ENCODE measurements at places on chromosomes 11 and 22.

- no peak for DNase-seq
Measured at GRCh38 chr22:49208004-49208402, 619.7 kb downstream of the BRD1 start.

DNA sequence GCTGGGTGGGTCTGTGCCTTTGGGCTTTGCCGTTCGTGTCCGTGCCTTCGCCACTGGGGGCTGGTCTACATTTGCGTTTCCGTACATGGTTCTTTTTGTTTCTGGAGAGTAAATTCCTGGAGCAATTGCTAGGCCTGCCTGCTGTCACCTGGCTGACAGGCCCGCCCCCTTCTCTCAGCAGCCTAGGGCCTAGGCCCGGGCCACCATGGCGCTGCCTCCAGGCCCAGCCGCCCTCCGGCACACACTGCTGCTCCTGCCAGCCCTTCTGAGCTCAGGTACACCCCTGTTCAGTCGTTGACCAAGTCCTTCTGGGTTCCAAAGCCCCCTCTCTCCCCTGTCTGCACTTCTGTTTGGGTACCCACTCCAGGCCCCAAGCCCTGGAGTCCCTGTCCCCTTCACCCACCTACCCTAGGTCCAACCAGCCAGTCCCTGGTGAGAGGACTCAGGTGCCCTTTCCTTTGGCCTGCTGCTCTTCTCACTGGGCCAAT, 649 bp downstream of the TMEM25 start:
- peak; percentile 8 for DNase-seq

- peak; percentile 2 for DNase-seq
Measured at GRCh38 chr11:112584672-112585071, 324.0 kb upstream of the PLET1 start.

GRCh38 chr11:99098258-99098657, 77.5 kb downstream of the CNTN5 start:
- DNase-seq, result no peak

GRCh38 chr11:12552692-12553091, 121.5 kb upstream of the TEAD1 start:
- DNase-seq, result no peak

DNA sequence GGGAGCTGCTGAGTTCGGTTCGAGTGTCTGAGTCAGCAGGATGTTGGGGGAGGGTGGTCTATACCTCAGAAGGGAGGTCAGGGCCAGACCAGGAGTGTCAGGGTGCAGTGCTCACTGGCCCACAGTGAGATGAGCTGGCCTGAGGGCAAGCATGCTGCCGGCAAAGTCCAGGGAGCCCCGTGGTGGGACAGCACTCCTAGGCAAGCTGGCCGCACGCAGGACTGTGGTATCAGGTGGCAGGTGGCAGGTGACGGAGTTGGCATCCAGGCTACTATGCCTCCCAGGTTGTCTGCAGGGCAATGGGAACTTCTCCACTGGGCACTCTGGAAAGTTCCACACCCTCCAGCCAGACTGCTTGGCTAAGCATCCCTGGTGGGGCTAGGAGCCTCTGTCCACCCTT, 4.8 kb downstream of the FGF3 start:
- no peak for DNase-seq

GRCh38 chr11:121944556-121945230, 171.3 kb downstream of the BLID start:
- DNase-seq, result no peak

GRCh38 chr11:95625164-95625900, 164.2 kb downstream of the FAM76B start:
- DNase-seq, result no peak

DNA sequence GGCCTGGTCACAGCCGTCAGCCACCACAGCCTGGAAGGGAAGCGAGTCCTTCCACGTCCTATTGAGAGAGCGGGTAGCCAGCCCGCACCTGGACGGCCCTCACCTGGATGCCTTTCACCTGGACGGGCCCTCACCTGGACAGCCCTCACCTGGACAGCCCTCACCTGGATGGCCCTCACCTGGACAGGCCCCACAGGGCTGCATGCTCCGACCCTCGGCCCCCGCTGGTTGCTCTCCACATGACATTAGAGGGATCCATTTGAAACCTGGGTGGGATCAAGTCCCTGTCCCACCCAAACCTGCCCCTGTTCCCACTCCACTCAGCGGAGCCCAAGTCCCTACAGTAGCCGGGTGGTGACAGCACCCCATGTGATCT, 3.7 kb downstream of the C1QTNF6 start:
- no peak for DNase-seq

DNA sequence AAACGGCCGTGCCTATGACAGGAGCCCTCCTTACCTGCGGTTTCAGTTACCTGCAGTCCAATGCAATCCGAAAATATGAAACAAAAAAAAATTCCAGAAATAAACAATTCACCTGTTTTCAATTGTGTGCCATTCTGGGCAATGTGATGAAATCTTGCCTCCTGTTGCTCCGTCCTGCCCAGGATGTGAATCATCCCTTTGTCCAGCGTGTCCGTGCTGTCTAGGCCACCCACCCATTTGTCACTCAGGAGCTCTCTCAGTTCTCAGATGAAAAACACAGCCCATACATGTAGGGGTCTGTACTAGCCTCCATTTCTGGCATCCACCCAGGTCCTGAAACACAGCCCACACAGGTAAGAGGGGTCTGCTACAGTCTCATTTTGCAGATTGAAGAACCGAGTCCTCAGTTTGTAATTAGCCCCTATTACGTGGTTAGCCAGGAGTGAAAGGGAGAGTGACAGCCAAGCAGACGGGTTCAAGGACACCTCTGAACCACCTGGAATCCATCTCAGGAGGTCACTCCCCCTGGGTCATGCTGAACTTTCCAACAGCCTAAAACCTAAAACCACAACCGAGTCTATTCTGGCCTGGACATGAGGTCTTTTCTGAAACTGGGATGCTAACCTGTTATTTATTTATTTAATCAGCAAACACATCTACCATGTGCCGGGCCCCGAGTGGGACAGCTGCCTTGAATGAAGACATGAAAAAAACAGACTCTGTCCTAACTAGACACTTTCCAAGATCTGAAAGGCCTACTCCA, 317.2 kb downstream of the SHANK2 start:
- DNase-seq, result no peak

DNA sequence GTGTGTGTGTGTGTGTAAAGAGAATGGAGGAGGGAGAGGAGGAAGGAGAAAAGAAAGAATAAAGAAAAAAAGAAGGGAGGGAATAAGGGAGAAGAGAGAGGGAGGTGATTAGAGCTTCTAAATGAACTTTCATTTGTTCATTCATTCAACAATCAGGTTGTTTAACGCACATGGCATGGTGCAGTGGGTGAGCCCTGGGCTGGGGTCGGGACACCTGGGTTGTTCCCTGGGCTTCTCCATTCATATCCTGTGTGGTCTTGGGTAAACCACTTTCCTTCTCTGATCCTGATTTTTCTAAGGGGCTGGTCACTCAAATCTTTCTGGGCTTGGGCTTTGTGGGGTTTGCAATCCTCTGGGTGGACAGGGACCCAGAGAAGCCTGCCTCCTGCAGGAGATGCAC, 47.9 kb upstream of the CD82 start:
- DNase-seq, result no peak

- DNase-seq, result no peak
Measured at GRCh38 chr11:84036664-84037194, 750.6 kb upstream of the CCDC90B start.

DNA sequence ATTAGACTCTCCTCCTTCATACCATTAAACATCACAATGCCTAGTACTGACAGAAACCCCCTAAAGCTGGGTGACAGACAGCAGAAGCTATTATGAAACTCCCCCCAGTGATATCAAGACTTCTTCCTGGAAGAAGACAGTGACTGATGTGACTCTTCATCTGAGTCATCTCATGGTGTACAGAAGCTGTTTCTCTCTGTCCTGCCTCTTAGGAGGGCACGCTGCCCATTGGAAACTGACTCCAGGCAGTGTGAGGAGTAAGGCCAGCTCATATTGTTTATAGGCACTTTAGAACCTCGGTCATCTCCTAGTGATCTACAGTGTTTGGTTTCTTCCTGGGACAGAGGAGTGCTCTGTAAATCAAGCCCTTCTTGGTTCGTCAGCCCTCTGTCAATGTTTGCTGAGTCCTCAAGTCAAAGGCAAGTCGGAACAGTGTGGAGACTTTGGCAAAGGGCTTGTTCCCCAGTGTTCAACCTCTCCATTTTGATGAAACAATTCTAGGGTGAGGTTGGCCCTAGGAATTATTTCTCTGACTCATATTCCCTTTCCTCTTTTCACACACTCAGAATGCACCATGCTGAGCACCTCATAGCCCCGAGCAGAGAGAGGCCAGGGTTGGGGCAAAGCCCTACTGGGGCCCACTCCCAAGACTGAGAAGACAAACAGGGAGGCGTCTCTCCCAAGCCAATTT, 172.5 kb upstream of the TMEM45B start:
- DNase-seq, result no peak

- no peak for DNase-seq
Measured at GRCh38 chr22:46022881-46023512, 46.0 kb upstream of the WNT7B start.

DNA sequence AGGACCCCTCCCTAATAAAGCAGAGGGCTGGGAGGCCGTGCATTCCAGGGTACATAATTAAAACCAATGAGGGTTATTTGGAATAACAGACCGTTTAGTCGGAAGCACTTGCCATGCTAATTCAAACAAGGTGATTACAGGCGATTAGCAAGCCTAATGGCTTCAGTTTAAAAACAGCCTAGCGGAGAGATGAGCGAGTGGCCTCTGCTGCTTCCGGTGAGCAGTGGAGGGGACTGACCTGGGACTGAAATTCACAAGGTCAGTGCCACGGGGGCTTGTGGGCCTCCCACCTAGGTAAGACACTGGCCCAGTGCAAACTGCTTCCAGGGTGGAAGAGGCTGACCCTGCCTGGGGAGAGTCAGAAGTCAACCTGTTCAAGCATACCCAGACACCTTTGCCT, 56.8 kb upstream of the ALX4 start:
- DNase-seq, result no peak

All from SHP77 (cell line).